ENCODE measurements at places on chromosomes 3 and 15.
A peak's percentile ranks its signal among the peaks of the same experiment; 100 is the strongest.

GRCh38 chr3:52388933-52389332, 56.0 kb downstream of the SEMA3G start:
- no peak for DNase-seq

DNA sequence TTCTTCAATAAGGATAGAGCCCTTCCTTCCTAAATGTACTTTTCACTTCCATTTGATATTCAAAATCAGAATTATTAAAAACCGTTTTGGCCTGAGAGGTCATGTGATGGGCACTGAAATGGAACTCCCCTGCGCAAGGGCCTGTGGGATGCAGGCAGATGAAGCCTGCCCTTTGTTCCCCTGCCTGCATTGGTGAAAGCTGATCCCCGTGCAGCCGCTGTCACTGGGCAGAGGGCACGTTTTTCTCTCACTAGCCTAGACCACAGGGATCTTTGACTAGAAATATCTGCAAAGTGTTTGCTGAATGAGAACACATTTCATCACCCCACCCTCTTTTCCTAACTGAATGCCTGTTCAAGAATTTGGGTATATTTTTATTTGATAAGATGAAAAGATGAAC, 74.9 kb downstream of the TIPARP start:
- no peak for DNase-seq

- DNase-seq: no peak
These were observed 114.5 kb downstream of the FOXB1 start for GRCh38 chr15:60118626-60119025.

DNA sequence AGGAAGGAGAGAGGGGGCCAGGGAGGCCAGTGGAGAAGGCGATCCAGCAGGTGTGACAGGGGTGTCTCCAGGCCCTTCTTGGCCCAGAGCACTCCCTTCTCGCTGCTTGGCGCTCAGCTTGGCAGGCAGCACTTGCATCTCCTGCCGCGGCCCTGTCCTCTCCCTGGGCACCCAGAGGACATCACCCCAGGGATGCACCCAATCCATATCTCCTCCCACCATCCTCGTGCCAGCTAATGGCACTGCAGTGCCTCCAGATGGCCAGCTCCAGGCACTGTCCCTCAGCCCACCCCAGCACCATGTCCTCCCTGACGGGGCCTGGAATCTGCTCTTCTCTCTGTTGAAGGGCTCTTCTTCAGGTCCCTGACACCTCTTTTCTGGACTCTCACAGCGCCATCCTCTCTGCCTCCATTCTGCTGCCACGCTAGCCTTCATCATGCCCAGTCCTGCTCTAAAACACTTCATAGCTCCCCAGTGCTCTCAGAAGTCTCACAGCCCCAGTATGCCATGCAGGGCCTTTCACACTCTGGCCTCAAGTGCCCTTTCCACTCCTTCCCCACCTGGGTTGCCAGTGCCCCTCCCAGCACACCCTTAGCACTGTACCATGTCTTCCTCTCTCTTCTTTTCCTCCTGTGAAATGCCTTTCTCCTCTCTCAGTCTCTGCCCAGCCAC, 106.8 kb upstream of the SLC6A11 start:
- no peak for DNase-seq

- no peak for DNase-seq
These were observed 27.3 kb downstream of the CD276 start for GRCh38 chr15:73711526-73711925.

DNA sequence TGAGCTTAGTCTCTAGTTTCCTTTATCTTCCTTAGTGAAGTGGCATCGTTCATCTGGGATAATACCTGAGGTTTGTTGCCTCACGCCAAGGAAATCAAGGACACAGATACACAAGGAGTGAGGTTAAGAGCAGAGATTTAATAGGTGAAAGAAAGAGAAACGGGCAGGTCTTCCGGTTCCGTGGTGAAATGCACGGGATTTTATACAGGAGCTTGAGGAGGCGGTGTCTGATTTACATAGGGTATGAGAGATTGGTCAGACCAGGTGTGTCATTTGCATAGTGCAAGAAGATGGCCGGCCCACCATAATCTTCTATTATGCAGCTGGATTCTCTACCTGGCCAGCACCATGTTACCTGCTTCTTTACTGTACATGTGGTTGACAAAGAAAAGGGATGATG, 17.2 kb downstream of the ARRDC4 start:
- no peak for DNase-seq

DNA sequence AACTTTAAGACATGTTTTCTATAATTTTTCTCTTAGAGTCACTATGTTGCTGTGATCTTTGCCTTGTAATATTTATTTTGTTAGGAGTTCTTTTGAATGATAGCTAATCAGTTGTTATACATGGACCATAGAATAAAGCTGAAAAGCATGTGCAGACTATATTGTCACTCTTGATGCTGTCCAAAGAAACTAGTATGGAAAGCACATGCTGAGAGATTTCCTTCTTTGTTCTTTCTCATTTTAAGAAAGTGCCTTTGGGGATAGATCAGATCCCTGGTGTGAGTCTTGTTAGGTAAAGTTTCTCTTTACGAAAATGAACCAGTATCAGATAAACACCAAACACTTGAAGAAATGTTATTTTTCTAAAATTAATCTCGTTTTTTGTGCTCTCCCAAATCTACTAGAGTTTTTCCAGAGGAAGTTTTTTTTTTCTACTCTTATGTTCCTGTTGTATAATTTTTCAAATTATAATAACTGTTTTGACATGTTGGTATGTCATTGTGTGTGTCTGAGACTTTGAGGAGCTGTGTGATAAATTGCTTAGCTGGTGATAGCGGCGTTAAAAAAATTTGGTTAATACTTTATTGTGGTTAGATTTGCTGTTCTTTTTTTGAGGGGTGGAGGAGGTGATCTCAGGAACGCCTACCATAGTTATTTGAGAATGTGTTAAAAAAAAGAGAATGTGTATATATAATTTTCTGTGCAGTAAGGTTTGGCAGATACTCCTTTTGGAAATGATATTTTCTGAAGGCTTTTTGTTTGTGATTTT, 2.2 kb downstream of the PIAS1 start:
- DNase-seq: no peak

DNA sequence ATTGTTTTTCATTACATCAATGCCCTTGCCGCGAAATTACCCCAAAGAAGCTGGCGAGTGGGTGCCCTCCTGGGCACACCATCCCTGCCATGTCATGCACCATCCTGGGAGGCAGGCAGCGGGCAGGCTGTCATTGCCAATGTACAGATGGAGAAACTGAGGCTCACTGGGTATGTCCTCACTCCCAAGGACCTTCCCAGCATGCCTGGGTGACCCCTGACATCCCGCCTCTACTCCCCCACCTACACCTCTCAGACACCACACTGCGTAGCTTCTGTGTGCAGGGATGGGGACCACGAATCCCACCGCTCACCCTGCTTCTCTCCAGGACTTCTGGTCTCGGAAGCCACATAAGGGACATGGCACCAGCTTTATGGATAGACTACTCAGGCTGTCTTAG, 41.0 kb upstream of the SLC41A3 start:
- DNase-seq: no peak

DNA sequence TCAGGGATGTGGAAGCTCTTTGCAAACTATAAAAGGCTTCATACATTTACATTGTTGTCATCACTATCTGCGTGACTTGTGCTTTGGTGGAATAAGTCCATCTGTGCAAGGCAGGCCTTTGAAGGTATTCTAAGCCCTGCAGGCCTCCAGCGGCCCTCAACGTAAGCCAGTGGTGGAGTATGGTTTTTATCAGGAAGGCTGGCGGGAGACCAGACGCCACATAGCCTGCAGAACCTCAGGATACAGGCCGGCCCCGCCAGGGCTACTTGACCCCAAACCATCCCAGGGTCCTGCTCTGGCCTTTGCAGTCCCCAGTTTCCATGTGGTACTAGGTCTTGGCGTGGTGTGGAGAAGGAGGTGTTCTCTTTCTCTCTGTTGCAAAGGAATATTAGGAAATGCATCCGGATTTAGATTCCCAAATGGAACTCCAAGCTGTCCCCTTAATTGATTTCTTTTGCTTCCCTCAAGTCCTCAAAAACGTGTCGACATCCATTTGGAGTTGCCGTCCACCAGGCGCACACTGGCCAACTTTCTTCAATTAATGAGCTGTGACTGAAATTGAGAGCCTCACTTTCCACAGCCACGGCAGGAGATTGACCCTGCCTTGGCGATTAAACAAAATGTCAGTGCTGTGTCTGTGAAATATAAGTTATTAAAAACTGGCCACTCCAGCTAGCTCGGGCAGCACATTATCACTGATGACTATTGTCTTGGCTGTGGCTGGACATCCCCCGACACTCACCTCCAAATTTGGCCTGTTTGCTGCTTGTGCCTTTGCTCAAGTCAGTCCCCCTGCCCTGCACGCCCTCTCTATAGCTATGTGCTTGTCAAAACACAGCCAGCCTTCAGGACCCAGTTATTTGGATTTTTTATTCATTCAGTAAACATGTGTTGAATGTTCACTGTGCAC, 239.8 kb upstream of the TLE3 start:
- no peak for DNase-seq

DNA sequence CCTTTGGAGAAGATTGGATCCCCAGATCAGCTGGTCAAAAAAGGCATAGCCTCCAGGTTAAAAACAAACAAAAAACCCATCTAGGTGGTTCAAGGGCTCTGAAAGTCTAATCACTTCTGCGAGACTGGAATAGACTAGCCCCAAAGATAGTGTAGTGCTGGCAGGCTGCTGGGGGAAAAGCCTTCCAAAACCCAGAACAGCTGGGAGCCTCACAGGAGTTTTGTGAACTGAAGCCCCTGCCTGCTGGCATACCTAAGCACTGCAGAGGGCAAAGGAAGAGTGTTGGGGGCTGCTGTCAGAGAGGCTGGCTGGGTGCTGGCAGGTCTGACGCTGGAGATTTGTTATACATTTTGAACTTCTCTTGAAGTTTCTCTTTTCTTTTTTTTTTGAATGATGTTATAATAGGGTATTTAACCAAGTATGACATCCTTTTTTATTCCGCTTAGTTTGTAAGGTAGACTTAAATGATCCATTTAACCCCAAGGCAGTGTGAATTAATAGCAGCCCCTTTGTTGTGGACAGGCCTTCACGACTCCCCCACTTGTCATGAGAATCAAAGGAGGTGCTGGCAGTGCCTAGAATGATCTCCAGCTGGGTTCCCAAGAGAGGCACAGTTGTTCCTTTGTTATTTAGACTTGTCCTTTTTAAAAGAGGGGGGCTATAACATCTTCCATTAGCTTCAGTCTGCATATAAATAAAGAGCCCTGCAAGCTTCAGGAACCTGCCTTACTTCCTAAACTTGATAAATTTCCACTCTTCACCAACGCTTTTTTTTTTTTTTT, 53.9 kb downstream of the CRTC3 start:
- peak; percentile 57 for DNase-seq

DNA sequence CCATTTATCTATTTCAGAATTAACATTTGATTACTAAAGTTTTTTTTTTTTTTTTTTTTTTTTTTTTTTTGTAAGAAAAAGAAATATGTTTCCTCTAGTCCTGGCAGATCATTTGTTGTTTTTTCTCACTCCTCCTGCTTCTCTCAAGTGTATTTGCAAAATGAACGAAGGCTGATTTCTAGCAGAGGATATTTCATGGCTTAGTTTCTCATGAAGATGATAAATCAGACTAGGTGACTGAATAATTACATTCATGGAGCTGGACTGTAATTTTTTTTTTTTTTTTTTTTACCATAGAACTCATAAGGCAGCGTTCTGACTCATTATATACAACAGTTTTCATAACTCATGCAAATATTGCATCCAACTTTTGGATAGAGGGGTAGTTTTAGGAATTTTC, 332.5 kb upstream of the SEMA6D start:
- no peak for DNase-seq
